ENCODE measurements at places on chromosomes 1 and 21.
A peak's percentile ranks its signal among the peaks of the same experiment; 100 is the strongest.

DNA sequence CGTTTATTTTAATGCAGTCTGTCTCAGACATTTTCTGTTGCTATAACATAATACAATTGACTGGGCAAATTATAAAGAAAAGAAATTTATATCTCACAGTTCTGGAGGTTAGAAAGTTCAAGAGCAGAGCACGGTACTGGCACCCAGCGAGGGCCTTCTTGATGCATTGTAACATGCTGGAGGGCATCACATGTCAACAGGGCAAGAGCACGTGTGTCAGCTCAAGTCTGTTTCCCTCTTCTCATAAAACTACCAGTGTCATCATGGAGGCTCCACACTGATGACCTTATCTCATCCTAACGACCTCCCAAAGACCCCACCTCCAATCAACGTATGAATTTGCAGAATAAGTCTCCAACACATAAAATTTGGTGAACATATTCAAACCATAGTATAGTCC is 90.6 kb upstream of the GRIK1 start:
- no peak for DNase-seq

GRCh38 chr21:44424608-44425306 is 30.6 kb upstream of the LRRC3 start:
- no peak for DNase-seq

GRCh38 chr1:61276246-61276645 is 193.9 kb downstream of the NFIA start:
- no peak for DNase-seq

DNA sequence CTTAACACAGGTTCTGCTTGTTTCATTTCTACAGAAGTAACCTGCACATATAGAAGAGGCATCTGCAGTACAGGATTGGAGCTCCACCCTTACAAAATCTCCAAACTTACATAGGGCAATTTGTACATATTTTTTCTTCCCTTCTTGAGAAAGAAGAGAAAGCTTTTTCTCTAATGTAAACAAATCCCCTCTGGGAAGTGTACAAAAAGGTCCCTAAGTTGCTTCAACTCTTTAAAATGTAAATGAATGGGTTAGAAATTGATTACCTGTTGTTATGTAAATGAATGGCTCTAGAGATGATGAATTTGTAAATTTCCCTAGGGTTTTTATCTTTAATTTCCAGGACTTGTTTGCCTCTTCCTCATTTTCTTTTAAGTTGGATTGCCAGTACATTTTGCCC is 1183.7 kb downstream of the MRPL39 start:
- DNase-seq = no peak

- DNase-seq = no peak
Observed at GRCh38 chr1:245791410-245792312, 636.9 kb downstream of the KIF26B start.

- DNase-seq = no peak
Observed at GRCh38 chr1:38558500-38559445, 300.8 kb downstream of the RRAGC start.

GRCh38 chr1:230848235-230848634 is 20.1 kb downstream of the C1orf198 start:
- DNase-seq = no peak

GRCh38 chr1:48555271-48555670 is 83.3 kb upstream of the SPATA6 start:
- no peak for DNase-seq

DNA sequence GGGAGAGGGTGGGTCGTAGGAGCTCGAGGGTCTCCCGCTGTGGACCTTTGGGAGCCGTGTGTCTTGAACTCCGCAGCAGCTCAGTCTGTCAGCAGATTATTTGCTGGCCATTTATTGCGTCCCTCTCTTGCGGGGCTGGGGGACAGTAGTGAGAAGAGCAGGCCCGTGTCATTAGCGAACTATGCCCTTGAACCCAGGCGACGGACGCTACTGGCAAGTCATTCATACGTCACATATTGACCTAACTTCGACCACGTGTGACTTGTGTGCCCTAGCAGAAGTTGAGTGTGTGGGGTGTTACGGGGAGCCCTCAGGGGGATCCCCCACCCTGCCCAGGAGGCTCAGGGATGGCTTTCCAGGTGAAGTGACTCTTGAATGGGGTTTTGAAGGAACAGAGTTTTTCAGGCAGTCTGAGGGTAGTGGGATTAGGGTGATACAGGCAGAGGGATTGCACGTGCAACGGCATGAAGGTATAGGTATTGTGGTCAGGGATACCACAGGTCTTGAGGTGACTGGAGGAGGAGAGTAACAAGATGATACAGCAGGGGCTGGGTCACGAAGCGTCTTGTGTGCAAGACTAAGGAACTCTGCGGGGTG is 13.0 kb downstream of the RCC1 start:
- DNase-seq = peak; percentile 32

DNA sequence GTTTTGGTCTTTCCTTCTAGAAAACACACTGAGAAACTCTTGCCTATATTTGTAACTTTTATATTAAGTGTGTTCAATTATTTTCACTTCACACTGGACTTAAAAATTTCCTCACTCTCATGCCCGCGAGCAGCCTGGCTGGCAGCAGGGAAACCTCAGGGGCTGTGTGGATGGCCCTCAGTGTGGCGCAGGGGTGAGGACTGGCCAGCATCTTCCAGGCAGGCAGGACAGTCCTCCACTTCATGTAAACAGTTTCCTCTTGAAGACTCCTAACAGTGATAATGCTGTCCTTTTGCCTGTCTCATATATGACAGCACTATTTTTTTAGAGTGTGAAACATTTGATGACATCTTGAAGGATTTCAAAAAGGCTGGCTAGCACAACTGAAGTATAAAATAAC is 618.6 kb downstream of the KIF26B start:
- no peak for DNase-seq

GRCh38 chr1:198929111-198929604 is 290.3 kb downstream of the PTPRC start:
- DNase-seq = no peak

DNA sequence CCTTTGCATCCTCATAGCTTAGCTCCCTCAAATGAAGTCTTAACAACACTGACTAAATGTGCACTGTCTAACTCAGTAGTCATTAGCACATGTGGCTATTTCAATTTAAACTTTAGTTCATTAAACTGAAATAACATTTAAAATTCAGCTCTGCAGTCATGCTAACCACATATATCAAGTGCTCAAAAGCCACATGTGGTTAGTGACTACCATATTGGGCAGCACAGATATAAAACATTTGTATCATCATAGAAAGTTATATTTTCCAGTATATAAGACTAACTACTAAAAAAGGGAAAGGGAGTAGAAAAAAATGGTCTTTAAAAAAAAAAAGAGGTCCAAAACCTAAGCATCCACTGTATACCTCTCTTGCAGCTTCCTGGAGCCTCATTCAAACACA is 64.1 kb downstream of the SETD4 start:
- DNase-seq = no peak

DNA sequence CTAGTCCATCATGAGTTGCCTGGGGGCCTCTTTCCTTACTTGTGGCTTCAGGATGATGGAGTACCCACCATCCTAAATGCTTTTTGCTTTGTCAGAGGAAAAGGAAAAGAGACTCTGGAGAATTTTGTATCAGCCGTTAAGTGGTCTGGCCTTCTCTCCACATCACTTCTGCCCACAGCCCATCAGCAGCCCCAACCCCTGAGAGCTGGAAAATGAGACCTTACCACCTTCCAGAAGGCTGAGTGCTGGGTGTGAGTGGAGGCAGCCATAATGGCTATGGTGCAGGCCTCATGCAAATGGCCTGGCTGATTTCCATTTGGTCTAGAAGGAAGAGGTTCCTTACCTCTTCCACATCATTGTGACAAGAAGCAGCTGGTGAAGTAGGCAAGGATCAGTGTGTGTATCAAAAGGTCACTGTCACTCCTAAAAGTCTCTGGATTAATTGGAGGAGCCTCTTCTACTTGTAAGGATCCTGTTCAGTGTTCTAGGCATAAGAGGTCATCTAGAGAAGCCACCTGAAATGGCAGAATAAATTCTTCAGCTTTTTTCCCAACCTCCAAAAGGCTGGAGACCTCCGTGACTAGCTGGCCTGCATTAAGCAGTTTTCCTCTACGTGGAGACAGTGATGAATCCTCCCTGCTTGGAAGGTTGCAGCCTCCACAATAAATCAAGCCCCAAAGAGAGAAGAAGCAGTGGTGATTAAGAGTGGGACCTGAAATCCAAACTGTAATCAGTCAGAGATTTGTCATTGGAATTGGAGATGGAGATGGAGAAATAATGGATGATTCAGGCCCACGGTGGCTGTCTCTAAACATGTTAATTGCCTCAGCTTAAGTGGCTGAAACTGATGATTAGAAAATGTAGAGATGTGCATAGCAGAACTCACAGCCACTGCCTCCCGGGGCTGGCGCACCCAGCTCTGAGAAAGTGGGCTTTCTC is 111.5 kb downstream of the CNIH3 start:
- DNase-seq = no peak

GRCh38 chr1:226327761-226328162 is 18.8 kb upstream of the LIN9 start:
- DNase-seq = no peak

- DNase-seq = no peak
Observed at GRCh38 chr1:75795703-75796193, 934 bp upstream of the MSH4 start.

Data from NCI-H345 (cell line).